ENCODE measurements at places on chromosomes 7 and 10.

DNA sequence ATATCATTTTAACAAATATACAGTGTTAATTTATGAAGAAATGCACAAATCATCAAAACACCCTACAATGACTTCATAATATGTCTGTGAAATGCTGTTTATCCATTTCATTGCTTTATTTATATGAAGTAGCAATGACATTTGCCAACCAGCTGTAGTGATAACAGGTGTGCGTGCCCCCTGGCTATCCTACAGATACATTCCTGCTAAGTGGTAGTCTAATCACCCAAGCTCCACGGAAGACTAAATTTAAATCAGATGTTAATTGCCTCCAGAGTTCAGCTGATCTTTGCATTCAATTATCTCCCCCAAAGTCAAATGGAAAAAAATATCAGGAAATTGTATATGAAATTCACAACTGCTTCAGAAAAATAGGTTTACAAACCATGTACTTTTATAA is 1164.2 kb upstream of the LRRN3 start:
- no peak for DNase-seq

DNA sequence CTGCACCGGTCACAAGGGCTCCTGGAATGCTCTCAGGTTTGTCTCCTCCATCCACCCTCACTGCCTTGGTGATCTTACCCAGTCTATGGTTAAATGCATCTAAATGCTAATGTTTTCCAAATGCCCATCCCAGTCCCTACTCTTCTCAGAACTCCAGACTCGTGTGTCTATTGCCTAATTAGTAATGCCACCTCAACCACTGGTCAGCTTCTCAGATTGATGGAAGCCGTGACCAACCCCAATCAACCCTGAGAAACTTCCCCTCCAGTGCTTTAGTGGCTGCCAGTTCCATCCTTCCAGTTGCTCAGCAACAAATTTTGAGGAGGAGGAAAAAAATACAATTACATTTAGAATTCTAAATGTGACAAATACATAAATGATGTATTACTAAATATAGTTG is 18.6 kb downstream of the NUDCD3 start:
- DNase-seq: no peak

GRCh38 chr10:122990278-122990677 is 10.1 kb downstream of the PSTK start:
- DNase-seq: no peak

- DNase-seq: no peak
These were observed 629.6 kb upstream of the MGMT start for GRCh38 chr10:128837478-128837877.

Measured in stimulated activated CD8-positive, alpha-beta memory T cell treated with anti-CD3 and anti-CD28 coated beads, Interleukin-12 subunit alpha, Interleukin-12 subunit beta, amount 100 ng/mL, for 4 hours (primary cell).